ENCODE measurements at places on chromosomes 4 and X.

- no peak for DNase-seq
Observed at GRCh38 chr4:47525154-47525819, 40.2 kb downstream of the ATP10D start.

GRCh38 chr4:78131403-78131802 is 74.3 kb downstream of the FRAS1 start:
- no peak for DNase-seq

DNA sequence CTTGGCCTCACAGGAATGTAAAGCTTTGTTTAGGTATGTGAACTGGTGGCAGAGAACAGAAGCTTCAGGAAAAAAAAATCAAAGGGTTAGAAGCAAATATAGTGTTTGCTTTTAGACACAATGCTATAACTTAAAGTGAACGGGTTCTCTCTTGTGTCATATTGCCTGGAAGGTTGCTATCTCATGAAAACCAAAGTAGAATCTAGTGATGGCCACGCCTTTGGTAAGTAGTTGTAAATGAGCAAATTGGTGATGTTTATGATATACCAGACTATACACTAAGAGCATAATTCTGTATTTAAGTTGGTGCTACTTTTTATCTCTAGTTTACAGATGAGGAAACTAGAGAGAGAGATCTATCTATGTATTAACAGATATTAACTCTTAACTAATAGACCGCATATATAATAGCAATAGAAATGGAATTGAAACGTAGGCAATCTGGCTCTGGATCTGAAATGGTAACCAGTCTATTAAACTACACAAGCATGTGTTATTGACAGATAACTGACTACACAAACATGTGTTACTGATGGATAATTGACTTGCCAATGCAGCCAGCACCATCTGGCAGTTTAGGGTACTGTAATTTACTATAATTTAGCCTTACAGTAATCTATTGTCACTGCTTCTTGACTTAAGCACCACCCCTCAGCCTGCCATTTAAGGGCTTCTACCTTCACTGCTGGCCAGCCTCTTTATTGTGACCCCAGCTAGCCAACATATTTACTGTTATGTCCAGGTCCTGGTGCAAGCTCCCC is 40.8 kb downstream of the HCCS start:
- no peak for DNase-seq

DNA sequence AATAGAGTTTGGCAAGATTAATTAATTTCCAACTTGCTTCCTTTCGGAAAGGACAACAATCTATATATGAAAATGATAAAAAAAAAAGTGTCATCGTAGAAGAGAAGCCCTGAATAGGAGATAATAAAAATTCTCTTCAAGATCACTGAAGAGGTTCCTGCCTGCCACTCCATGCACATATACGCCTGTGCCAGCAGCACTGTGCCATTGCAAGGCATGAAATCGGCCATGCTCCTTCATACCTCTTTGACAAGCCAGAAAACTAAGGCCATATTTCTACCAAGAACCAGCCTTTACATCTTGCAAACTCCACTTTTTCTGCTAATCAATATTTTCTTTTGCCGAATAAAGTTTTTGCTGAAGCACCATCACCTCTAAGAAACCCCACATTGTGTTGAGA is 365.5 kb downstream of the CXXC4 start:
- DNase-seq: no peak

DNA sequence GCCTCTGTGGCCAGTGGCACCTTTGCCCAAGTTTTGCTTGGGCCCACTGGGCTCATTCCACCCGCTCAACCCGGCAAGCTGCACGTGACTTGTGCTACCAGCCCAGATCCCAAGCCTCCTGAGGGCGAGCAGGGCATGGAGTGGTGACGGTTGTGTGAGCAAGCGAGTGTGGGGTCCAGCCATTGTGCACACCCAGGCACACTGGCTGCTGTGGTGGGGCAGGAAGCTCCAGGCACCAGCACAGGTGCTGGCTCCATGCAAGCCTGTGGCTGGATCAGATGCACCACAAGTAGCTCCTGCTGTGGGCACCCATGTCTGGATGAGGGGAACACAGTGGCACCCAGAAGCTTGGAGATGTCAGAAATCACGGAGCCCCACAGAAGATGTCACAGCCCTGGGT is 557.0 kb upstream of the GNPDA2 start:
- DNase-seq: no peak

- DNase-seq: no peak
Observed at GRCh38 chr4:1329408-1330371, 17.3 kb upstream of the UVSSA start.

DNA sequence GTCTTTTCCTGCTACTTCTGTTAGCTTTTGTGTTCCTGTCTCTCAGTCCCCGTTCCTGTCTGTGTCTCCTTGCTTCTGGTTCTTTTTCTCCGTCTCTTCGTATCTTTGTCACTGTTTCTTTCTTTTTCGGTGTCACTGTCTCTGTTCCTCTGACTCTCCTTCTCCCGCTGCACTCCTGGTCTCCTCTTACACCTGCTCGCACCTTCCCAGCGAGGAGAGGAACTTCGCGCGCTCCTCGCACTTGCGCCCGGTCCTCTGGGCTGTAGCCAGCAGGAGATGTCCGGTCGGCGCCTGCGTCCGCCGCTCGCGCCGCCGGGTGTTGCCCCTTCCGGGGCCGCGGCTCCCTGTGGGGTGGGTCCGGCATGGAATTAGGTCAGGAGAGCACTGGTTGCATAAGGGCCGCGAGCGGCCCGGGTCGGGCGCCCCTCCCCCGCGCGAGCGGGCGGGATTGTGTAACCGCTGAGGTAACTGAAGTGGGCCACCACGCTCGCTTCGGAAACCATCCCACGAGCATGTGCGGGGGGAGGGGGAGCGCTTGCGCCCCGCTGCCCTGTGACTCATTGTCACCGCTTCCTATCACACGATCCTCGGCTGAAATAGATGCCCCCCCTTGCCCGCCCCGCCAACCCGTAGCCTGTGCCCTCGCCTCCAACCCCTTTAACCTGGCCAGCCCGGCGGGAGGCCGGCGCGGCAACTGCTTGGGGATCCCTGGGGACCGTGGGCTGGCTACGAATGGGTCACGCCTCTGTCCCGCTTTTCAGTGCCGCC is 1.6 kb downstream of the LONRF3 start:
- peak; percentile 30 for DNase-seq

All from activated CD8-positive, alpha-beta memory T cell treated with anti-CD3 and anti-CD28 coated beads for 1 hour (primary cell).